Stimulated activated naive CD4-positive, alpha-beta T cell treated with Interleukin-2 at 50 U/mL for 16 hours (primary cell): ENCODE measurements at places on chromosomes 7 and 10.

GRCh38 chr10:115092555-115093285 lies 445 bp upstream of the ATRNL1 start:
- no peak for DNase-seq

GRCh38 chr7:34342387-34342786 lies 315.6 kb upstream of the NPSR1 start:
- DNase-seq, result no peak

DNA sequence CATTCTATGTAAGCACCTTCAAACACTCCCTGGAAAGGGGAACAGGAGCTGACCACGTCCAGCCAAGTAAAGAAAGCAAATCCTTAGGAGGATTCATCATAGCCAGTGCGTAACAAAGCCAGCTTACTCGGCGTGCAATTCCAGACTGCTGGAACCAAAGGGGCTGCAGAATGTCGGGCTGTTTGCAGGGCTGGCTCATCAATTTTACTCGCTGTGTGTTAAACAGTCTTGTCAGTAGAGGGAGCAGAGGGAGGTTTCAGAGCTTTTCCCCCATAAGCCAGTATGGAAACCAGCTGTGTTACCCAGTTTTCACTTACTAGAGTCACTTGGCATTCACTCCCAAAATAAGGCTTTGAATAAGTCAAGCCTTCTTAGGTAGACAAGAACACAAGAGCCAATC lies 127.1 kb downstream of the KMT2E start:
- no peak for DNase-seq

GRCh38 chr7:5452937-5453540 lies 29.4 kb upstream of the TNRC18 start:
- no peak for DNase-seq

- DNase-seq, result no peak
These were observed 69.1 kb downstream of the KMT2C start for GRCh38 chr7:152366662-152367061.

- no peak for DNase-seq
These were observed 809.5 kb downstream of the GRID1 start for GRCh38 chr10:85557077-85557476.

- DNase-seq, result no peak
These were observed 28.5 kb upstream of the CAMK1D start for GRCh38 chr10:12320892-12321291.

DNA sequence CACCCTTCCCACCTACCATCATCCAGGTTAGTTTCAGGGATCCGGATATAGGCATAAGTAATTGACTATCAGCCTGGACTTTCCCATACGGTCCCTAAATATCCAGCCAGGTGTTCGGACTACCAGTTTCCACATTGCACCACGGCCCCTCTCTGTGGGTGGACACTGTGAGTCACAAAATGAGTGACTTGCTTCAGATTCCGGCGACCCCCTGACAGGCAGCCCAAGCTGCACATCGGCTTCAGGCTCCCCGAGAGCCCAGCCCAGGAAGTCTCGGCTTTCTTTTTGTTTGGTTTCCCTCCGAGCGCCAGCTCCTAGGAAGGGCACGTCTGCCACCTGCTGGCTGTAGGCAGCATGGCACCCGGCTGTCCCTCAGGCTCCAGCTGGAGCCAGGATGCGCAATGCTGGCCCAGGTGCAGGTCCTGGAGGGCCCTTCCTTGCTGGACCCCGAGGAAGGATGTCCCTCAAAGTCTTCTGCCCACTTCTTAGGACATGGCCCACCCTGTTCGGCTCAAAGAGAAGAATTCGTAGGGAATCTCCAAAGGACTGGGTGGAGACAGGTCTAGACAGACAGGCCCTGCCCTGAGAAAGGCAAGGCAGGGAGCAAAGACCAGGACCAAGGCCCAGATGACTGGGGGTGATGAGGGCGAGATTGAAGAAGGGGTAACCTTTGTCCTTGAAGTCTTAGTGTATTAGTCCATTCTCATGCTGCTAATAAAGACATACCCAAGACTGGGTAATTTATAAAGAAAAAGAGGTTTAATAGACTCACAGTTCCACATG lies 10.6 kb downstream of the HABP2 start:
- DNase-seq, result peak; percentile 48

DNA sequence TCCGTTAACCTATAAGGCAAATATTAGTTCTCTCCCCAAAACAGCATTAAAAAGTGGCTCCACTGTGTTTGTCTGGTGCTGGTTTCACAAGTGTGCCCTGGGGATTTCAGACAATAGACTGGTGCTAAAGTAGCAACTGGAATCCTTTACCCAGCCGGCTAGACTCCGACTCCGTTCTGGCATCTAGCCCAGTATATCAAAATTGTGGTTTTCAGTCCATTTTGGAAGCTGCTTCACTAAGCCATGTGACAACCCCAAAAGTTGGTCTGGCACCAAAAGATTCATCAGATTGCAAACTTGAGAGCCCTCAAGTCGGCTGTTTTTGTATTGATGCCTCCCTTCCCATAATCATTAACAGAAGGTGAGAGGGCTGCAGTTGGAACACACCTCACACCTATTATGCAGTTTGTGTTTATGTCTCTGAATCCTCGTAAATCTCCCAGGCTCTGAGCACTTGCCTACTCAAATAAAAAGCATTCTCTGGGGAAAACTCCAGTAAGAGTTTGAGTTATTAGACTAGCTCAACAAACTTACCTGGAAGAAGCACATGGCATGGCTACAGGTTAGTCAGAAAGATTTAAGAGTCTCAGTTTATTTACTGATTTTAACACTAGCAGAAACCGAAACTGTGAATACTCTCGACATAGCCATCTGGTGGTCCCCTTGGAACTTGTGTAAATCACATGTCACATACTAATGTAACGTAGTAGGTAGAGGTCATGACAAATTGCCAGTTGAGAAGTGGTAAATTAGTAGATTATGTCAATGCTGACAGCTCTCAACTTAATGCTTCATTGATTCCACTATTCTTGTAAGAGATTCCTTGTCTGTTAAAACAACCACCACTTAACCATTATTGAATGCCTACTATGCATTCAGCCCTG lies 14.8 kb upstream of the WNT16 start:
- no peak for DNase-seq

DNA sequence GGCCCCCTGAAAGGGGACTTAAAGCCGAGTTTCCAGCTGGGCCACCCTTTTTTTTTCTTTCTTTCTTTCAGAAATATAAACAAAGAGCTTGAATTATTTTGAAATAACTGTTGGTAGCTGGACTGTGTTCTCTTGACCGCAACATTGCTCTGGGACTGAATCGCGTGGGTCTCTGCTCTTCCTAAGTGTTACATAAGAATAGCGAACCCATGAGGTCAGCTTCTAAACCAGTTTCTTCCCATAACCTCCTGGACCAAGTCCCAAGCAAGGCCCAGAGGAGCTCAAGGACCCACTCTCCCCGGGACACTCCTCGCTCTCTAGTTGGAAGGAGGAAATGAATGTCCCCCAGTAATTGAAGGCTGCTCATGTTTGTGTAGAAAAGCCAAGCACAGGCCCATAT lies 91.1 kb downstream of the CXCL12 start:
- DNase-seq, result no peak

- DNase-seq, result no peak
These were observed 73.6 kb upstream of the NEBL start for GRCh38 chr10:20970708-20971107.

- no peak for DNase-seq
These were observed 154.5 kb upstream of the PPP2R2D start for GRCh38 chr10:131746241-131746711.

DNA sequence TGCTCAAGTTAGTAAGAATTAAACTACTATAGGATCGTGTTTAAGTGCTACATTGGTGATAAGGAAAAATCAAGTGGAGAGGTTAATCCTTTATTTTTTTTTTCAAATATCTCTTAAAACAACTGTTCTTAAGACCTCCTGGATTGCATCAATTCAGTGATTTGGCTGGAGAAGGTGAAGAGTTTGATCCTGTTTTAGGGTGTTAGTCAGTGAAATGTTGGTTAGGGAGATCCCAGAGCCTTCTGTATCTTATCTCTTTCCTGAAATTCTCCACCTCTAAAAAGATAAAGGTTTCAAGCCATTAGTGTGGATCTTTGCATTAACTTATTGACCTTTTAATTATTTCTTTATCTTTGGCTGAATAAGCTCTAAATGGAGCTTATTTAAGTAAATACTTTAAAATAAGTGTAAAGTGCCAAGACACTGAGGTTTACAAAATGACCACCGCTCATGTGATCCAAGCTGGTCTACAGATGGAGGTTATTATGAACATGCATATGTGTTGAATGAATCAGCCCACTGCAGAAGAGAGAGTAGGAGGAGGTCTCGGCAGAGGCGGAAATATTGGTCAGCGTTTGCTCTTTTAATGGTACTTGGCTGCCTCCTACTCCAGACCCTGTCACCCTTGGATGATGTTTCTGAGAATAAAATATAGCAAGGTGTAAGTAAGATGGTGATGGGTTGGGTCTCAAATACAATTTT lies 51.8 kb upstream of the BMPER start:
- no peak for DNase-seq

DNA sequence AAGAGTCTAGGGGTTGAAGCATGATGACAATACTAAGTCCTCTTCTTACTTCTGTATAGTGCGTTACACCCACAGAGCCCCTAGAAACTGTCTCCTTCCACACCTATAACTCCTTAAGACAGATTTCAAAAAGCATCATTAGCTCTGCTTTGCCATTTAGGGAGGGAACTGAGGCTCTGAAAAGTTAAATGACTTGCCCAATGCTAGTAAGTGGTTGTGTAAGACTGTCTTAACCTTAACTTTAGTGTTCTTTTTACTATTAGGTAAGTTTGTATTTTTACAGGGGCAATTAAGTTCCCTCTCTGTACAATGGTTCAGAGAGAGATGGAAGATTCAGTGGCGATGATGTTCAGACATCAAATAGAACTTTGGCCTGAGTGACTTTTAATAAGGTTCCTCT lies 72.7 kb upstream of the ASAH2 start:
- DNase-seq, result no peak

GRCh38 chr10:113562704-113563103 lies 9.9 kb downstream of the HABP2 start:
- DNase-seq, result no peak

- DNase-seq, result no peak
These were observed 11.9 kb downstream of the TSPAN13 start for GRCh38 chr7:16765436-16765859.

DNA sequence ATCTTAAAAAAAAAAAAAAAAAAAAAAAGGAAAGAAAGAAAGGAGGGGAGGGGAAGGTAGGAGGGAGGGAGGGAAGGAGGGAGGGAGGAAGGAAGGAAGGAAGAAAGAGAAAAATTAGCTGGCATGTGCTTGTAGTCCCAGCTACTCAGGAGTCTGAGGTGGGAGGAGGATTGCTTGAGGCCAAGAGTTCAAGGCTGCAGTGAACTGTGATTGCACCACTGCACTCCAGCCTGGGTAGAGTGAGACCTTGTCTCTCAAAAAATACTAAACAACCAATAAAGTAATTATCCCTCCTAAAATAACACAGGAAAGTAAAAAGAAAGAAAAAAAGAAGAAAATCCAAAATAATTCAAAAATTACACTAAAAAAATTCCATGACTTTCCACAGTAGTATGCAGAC lies 13.8 kb upstream of the NRF1 start:
- DNase-seq, result no peak

DNA sequence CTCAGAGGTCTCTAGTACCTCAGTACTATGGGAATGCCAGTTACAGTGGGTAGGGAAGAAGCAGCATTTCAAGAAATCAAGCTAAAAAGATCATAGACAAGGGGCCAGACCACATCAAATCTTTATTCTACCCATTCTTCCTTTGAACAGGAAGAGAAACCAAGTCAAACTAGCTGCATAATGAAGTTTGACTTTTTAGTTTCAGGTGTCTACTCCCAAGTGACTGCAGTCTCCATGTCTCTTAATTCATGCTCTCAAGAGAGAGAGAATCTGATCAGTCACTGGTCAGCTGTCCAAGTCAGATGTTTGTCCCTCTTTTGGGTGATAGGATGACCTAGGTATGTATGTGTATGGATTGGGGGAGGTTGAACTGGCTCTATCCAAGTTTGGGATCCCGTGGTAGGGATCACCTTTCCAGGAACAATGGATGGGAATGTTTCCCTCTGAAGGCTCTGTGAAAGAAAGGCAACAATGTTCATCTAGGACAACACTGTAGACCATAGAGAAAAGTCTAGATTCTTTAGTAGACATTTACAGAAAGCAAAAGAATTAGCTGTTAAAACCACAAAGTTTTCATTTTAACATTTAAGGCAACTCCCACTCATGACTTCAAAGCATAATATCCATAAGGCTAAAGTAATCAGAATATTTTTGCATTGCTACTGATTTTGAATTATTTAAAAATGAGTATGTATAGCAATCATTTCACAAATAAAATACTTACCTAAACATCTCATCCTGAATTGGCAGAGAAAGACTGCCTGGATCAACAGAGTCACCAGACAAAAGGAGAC lies 30.1 kb upstream of the PRTFDC1 start:
- no peak for DNase-seq

DNA sequence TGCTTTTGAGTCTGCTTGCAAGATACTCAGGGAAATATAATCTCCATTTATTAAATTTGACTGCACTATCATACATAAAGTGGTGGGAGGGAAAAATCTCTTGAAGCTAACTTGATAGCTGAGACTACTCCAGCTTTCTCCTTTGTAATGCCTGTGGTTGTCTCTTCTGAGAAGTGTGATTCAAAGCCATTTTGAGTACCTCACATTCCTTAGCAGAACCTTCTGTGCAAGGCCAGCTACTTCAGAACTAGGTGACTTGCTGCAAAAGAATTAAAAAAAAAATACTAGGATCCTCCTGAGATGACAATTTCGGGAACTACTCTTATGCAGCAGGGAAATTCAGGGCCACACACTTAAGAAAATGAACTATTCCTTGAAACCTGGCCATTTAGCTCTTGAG lies 294.8 kb downstream of the MDFIC start:
- DNase-seq, result no peak

- no peak for DNase-seq
These were observed 73.4 kb downstream of the CFAP46 start for GRCh38 chr10:132868995-132869394.

DNA sequence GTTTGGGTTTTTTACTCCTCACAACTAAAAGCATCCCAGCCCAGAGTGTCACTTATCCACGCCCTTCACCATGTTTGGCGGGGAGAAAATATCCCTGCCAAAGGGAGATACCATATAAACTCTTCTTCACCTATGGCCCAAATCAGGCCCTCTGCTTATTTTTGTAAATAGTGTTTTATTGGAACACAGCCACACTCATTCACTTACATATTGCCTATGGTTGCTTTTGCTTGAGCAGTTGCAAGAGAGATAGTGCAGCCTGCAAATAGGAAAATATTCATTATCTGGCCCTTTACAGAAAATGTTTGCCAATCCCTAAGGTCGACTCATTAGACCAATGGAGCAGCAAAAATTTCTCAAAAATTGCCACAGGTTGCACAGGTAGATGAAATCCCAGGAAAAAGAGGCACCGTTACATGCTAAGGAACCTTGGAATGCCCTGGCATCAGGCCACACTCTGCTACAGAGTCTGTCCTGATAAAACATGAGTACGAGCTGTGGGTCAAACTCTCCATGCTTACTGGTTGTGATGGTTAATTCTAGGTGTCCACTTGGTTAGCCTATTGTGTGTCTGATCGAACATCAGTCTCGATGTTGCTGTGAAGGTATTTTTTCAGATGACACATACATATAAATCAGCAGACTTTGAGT lies 7.9 kb upstream of the RASSF4 start:
- no peak for DNase-seq

- peak; percentile 46 for DNase-seq
These were observed 980 bp downstream of the ADAM8 start for GRCh38 chr10:133275684-133276092.
